ENCODE measurements at places on chromosomes 1 and 21. TPM values are rescaled to one million over a fixed set of nuclear protein-coding genes. Genes with fewer than 3 reads are reported as not detected.
A peak's percentile ranks its signal among the peaks of the same experiment; 100 is the strongest.

Gene ATP6V1G3
- total RNA-seq = not detected

Gene SELENBP1
- total RNA-seq = 0.42 TPM

Gene DFFA
- total RNA-seq = 67.7 TPM

Gene CYP2J2
- total RNA-seq = 1.1 TPM

Gene TRPM2
- total RNA-seq = 28.1 TPM

Gene PCP4
- not detected for total RNA-seq

Gene ALG14
- total RNA-seq = 5.7 TPM

Gene CIART
- 0.22 TPM for total RNA-seq

Gene PYHIN1
- total RNA-seq = not detected

- no peaks in the 10 kb centered on the region for H3K27me3 ChIP-seq
- H3K4me3 ChIP-seq = no peak overlapping the region
- no peaks in the 10 kb centered on the region for H3K4me1 ChIP-seq
- H3K36me3 ChIP-seq = no peaks in the 10 kb centered on the region
Observed at GRCh38 chr1:184988506-184988905, 14.2 kb upstream of the NIBAN1 start.

DNA sequence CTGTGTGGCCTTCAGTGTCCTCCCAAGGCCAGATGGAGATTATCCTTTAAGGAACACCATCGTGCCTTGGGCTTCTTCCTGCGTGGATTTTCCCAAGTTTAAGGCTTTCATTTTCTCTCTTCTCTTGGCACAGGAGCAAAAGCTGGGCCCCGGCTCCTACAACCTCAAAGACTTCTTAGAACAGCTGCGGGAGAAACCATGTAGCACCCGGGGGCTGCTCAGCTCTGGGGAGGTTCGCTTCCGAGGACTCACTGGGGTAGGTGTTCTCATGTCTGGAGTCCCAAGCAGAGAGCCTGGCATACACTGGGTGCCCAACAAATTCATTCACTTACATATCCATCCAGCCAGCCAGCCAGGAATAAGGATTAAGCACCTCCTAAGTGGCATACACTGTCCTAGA lies 6.6 kb upstream of the TTC22 start:
- H3K4me1 ChIP-seq = peaks cover 45% of the 10 kb centered on the region
- H3K4me3 ChIP-seq = no peak overlapping the region
- no peaks in the 10 kb centered on the region for H3K27me3 ChIP-seq
- DNase-seq = no peak
- H3K36me3 ChIP-seq = no peaks in the 10 kb centered on the region

- no peaks in the 10 kb centered on the region for H3K36me3 ChIP-seq
- no peak for DNase-seq
- H3K27me3 ChIP-seq = no peaks in the 10 kb centered on the region
- no peak overlapping the region for H3K4me3 ChIP-seq
Observed at GRCh38 chr1:103336408-103336807, 189.1 kb upstream of the RNPC3 start.

DNA sequence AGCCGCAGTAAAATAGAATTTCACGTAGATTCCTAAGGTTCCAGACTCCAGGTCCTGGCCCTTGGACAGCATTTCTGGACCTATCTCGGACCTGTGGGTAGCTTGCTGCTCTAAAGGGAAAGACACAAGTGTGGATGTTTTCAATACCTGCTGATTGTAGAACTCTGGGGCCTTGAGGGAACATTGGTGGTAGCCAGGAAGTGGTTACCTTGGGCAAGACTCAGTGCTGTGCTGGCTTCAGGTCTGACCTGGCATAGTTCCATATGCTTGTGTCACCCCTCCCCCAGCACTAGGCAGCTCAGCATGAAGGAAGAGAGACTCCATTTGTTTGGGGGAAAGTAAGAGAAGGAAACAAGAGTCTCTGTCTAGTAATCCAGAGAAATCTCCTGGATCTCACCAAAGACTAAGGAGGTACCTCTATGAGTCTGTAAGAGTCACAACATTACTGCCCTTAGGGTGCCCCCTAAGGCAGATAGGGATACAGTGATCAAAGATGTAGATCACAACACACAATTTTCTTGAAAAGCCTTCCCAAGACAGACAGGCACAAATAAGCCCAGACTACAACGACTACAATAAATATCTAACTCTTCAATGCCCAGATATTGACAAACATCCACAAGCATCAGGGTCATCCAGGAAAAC lies 398.8 kb downstream of the TGFB2 start:
- no peaks in the 10 kb centered on the region for H3K4me1 ChIP-seq
- H3K36me3 ChIP-seq = no peaks in the 10 kb centered on the region
- DNase-seq = no peak
- H3K4me3 ChIP-seq = no peak overlapping the region
- no peak overlapping the region for H3K27ac ChIP-seq

DNA sequence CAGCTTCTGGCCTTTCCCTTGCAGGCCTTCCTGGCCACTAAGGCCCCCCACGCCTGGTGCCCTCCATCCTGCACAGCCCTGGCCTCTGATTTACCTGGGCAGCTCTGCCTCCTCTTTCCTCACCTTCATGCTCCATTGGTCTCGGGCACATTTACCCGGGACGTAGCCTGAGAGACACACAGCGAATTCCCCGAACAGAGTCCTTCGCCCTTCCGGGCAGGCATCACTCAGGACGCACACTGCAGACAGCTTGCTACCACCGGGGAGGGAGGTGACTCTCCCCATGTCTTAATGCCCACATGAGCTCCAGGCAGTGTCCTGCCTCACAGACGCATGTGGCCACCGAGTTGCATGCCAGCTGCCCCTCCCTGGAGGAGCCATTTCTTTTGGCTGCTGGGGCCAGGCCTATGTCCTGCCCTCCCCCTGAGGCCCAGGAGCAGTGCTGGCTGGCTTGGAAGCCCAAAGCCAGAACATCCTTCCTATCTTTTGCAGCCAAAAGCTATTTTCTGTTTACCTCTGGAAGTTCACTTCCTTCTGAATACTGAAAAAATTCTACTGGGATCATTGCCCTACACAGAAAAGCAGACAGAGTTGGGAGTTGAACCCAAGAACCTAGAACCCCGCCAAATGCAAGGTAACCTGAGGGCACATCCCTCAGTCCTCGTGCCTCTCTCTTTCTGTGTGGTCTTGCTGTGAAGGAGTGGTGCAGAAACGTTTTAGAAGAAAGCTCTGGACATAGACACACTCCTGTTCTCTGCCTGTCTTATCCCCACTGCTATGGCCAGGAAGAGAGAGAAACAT lies 209.5 kb downstream of the TOMM20 start:
- H3K4me3 ChIP-seq = no peak overlapping the region
- H3K27ac ChIP-seq = no peak overlapping the region
- DNase-seq = no peak
- no peaks in the 10 kb centered on the region for H3K36me3 ChIP-seq
- H3K4me1 ChIP-seq = no peaks in the 10 kb centered on the region

DNA sequence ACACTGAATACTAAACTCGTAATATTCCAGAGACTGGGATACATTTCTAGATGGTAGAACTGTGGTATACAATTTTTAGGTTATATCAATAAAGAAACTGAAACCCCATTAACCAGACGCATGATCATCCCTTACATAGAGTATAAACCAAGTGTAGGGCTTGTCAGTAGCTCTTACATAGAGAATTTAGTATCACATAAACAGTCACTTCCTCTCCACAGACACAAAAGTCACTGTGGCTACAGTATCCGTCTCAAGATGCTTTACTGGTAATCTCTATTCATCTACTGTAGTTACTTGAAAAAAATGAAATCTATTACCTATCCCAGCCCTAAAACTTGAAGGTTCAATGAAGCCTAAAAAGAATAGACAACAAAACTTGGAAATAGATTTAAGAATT lies 252.3 kb upstream of the TMPRSS15 start:
- no peaks in the 10 kb centered on the region for H3K4me1 ChIP-seq
- H3K4me3 ChIP-seq = no peak overlapping the region
- no peaks in the 10 kb centered on the region for H3K27me3 ChIP-seq

GRCh38 chr1:204147406-204148383 lies 4.1 kb downstream of the ETNK2 start:
- DNase-seq = no peak
- no peak overlapping the region for H3K27ac ChIP-seq
- no peaks in the 10 kb centered on the region for H3K36me3 ChIP-seq
- H3K4me1 ChIP-seq = peaks cover 4% of the 10 kb centered on the region
- H3K27me3 ChIP-seq = no peaks in the 10 kb centered on the region

DNA sequence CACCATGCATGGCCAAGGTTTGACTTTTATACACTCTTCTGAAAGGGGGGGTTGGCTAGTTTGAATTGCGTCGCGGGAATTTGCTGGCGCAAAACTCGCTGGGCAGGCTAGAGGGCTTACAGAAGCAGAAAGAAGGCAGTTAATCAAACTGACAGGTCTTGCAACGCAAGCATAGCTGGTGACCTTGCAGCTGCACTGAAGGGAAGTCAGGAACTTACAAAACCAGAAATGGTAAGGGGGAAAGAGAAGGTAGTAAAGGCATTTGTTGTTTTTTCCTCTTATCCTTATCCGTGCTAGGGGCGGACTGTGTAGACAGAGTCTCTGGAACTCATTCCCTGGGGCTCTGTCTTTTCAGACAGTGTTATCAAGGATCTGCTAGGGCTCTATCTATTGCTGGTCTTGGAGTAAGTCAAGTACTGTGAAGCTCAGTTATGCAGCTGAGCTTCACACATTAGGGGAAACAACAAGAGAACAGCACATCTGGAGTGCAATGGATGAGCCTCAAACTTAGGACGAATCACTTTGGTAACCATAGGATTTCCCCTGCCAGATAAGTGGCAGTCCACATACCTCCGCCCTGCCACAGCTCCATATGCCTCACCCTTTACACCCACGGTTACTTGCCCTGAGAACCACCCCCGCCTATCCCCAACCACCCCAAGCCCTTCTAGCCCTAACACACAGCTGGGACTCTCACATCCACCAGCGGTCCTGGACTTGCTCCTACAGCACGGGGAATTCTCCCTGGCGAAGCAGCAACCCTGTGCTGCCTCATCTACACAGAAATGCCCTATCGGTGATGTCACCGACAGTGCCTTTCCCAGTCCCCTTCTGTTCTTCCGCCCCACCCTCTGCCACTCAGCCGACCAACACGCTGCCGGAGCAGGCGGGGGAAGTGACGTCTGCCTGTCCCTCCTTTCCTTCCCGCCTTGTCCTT lies 251.4 kb downstream of the FAM72C start:
- H3K27me3 ChIP-seq = no peaks in the 10 kb centered on the region
- DNase-seq = no peak
- H3K4me1 ChIP-seq = no peaks in the 10 kb centered on the region
- no peaks in the 10 kb centered on the region for H3K36me3 ChIP-seq
- H3K27ac ChIP-seq = no peak overlapping the region
- H3K4me3 ChIP-seq = no peak overlapping the region

DNA sequence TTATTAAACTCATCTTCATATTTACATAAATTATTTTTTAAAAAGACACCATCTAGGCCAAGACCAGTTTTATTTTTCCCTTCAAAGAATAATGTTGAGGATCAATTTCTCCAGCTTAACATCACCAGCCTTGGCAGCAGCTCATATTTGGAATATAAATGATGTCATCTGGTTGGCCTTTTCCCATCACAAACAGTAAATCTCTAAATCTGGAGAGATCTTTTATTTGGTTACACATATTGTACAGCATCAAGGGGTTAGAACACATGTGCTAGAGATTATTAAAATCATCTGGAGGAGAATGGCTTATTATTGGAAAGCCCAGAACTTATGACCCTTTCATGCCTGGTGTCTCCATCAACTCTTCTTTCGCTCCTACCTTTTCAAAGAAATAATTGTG lies 508.8 kb downstream of the PLPP3 start:
- no peak overlapping the region for H3K27ac ChIP-seq
- H3K36me3 ChIP-seq = no peaks in the 10 kb centered on the region
- H3K4me1 ChIP-seq = peaks cover 3% of the 10 kb centered on the region
- no peak overlapping the region for H3K4me3 ChIP-seq
- DNase-seq = no peak

- H3K4me1 ChIP-seq = peaks cover 34% of the 10 kb centered on the region
- no peak for DNase-seq
- peak overlapping the region; percentile 38 for H3K27ac ChIP-seq
- no peaks in the 10 kb centered on the region for H3K36me3 ChIP-seq
- no peak overlapping the region for H3K4me3 ChIP-seq
- H3K27me3 ChIP-seq = no peaks in the 10 kb centered on the region
Observed at GRCh38 chr1:153527023-153527682, 8.6 kb downstream of the S100A6 start.

- H3K4me1 ChIP-seq = no peaks in the 10 kb centered on the region
- no peak overlapping the region for H3K27ac ChIP-seq
- no peak overlapping the region for H3K4me3 ChIP-seq
- DNase-seq = no peak
- no peaks in the 10 kb centered on the region for H3K36me3 ChIP-seq
Observed at GRCh38 chr1:7278045-7278444, 492.8 kb downstream of the CAMTA1 start.

- H3K4me3 ChIP-seq = no peak overlapping the region
- H3K4me1 ChIP-seq = peaks cover 31% of the 10 kb centered on the region
- H3K27me3 ChIP-seq = no peaks in the 10 kb centered on the region
- DNase-seq = no peak
- no peak overlapping the region for H3K27ac ChIP-seq
- H3K36me3 ChIP-seq = no peaks in the 10 kb centered on the region
Observed at GRCh38 chr21:31658053-31658452, 1.4 kb upstream of the SOD1 start.
